Astrocyte (in vitro differentiated cells and primary cell): ENCODE measurements at places on chromosomes 4 and X.

DNA sequence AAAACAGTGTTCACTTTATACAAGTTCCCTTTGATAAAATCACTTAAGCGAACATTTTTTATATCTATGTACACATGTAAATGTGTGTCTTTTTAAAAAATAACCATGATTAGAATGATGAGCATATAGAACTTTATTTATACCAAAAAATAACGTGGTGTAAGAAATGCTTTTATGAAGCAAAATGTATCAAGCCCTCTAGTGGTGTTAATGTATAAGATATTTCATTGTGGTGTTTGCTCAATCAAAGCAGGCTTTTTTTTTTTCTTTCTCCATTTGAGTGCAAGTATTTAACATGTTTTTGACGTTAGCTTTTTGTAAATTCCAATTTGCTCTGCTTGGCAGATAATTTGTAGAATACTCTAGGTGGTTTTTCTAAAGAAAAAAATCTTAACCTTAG is 2092.4 kb upstream of the TENM3 start:
- no peak for DNase-seq

GRCh38 chr4:79756140-79756895 is 316.7 kb downstream of the ANTXR2 start:
- no peak for DNase-seq

GRCh38 chrX:71178908-71179307 is 34.3 kb downstream of the NLGN3 start:
- peak; percentile 37 for DNase-seq

DNA sequence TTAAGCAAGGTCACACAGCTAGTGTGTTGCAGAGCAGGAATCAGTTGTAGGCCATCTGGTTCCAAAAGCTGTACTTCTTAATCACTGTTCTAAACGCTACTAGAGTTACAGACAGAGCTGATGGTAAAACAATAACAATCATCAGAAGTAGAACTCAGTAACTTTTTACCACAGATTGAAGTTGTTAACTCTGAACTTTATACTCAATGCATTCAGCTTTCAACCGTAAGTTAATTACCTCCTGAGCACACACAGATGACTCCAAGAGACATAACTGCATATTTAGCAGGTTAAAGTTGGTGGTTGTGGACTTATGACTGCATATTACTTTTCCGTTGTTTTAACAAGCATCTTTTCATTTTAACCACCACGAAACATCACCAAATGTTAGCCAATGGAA is 127.3 kb downstream of the PRSS12 start:
- no peak for DNase-seq

- no peak for DNase-seq
These were observed 75.3 kb downstream of the TMEM144 start for GRCh38 chr4:158285429-158286216.

GRCh38 chr4:39259571-39260330 is 77.4 kb downstream of the WDR19 start:
- peak; percentile 81 for DNase-seq

DNA sequence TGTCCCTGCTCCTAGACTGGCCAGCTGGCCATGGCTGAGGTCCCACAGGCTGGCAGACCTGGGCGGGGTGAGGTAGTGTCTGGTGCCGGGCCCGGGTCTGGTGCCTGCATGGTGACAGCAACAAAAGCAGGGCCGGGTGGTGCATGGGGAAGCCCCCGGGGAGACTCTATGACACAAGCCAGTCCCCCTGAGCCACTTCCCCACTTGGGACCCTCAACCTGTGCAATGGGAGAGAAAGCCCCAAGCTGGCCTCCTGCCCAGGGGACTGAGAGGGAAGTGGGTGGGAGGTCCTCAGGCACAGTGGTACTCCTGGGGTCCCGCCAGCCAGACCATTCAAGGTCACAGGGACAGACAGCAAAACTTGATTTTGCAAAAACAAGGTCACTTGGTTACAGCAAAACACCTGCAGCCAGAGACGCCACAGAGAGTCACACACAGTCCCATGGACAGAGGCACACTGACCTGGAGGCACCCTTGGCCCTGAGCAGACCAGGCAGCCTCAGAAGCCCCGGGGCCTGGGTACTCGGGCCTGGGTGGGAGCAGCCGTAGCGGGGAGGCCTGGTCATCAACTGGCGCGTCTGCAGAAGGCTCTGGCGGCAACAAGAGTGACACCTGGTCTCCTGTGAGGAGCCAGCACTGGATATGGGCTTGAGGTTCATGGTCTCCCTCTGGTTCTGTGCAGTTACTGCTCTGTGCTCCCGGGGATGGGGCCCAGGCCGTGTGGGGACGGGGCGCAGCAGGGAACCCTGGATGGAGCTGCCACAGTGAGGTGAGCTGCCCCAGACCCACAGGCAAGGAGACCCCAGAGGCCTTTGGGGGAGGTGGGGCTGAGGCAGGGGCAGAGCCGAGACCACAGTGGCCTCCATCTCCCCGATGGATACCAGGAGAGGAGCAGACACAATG is 60.6 kb downstream of the HTRA3 start:
- DNase-seq = no peak
